Omental fat pad (tissue), 4 donors: ENCODE measurements at places on chromosomes 16 and 17. TPM values are rescaled to one million over a fixed set of nuclear protein-coding genes. Genes with fewer than 3 reads are reported as not detected.

Gene CPHXL
- total RNA-seq = not detected

Gene GID4
- 10.3 TPM for total RNA-seq

Gene ITGAD
- 0.47 TPM for total RNA-seq

Gene CLEC16A
- total RNA-seq = 29.0 TPM

Gene OR2C1
- not detected for total RNA-seq

Gene ZNF213
- total RNA-seq = 1.8 TPM

Gene CCDC40
- 4.3 TPM for total RNA-seq

Gene CMTM2
- total RNA-seq = 1.2 TPM

Gene XYLT1
- 22.7 TPM for total RNA-seq

Gene MT1F
- 199 TPM for total RNA-seq

Gene FAM20A
- total RNA-seq = 13.9 TPM

Gene SOCS7
- 10.2 TPM for total RNA-seq

Gene CTRB2
- not detected for total RNA-seq
